Substantia nigra (tissue), 51 donors: ENCODE measurements at places on chromosomes 4 and X.

GRCh38 chrX:154010330-154011087 is 9.2 kb downstream of the IRAK1 start:
- DNase-seq: no peak

DNA sequence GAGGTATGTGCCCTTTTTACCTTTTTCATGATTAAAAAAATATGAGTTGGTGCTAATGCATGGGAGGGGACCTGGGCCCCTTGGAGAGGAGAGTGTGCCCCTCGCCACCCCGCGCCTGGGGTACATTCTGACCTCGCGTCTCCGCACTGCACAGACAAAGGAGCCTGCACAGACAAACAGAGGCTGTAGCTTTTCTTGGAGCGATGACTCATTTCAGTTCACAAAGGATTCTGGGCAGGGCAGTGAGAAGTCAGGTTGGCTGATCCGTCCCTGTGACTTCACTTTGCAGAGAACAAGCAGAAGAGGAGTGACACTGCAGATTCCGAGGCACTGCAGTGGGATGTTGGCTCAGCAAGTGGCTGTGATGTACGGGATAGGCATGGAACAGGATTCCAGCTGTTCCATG is 82.9 kb downstream of the STOX2 start:
- peak; percentile 72 for DNase-seq

- no peak for DNase-seq
Measured at GRCh38 chr4:86595426-86595805, 1.3 kb downstream of the PTPN13 start.

DNA sequence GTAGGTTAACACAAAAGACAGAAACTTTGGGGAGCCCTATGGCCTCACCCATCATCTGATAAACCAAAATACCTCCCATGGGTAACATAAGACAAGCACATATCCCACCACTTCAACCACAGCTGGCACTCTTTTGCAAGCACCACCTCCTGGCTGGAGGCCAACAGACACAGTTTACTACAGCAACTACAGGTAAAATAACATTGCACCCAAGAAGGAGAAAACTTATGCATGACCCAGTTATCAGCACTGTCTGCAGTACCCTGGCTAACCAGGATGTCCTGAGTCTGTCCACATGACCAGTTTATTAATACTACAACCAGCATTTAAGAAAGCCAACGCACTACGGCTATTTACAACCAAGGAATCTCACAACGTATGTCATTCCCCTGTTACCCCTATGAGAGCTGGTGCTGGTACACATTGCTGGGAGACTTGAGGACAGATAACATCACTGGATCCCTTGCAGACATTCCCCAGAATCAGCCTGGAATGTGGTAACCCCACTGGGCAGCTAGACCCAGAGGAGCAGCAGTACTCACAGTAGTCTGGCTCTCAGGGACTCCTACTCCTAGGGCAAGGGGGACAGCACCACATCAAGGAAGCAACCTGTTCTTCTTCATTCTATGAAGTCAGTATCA is 32.0 kb downstream of the ELF2 start:
- DNase-seq: no peak

- DNase-seq: peak; percentile 1
Measured at GRCh38 chr4:20773144-20773997, 73.1 kb downstream of the PACRGL start.

DNA sequence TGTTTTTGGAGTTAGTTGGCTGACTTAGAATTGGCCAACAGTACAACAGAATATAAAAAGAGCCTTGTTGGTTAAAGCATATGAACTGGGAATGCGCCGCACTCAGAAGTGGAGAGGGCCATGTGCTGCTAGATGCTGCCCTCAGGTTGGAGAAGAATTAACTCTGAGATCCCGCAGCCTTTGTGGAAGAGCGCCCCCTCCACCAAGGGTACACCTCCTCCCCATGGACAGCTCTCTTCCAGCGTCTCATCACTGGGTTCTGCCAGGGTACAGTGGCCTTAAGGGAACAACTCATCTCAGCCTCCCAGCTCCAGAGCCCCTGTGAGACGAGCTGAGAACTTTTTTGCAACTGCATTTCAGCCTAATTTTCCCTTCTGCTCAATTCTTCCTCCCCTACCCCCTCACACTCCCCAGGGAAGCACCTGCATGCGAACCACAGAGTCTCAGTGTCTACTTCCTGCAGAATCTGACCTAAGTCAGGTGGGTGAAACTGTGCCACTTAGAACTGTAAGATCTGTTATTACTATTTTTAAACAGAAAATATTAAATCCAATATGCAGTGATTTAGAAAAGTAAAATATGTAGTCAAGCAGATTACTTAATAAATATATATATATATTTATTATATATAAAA is 380.6 kb downstream of the RAB28 start:
- no peak for DNase-seq
